ENCODE measurements at places on chromosomes 1 and 21.
A peak's percentile ranks its signal among the peaks of the same experiment; 100 is the strongest.

- DNase-seq = no peak
These were observed 125.9 kb downstream of the HFM1 start for GRCh38 chr1:91278754-91279153.

GRCh38 chr21:20030390-20030789 lies 967.8 kb upstream of the NCAM2 start:
- DNase-seq = no peak

DNA sequence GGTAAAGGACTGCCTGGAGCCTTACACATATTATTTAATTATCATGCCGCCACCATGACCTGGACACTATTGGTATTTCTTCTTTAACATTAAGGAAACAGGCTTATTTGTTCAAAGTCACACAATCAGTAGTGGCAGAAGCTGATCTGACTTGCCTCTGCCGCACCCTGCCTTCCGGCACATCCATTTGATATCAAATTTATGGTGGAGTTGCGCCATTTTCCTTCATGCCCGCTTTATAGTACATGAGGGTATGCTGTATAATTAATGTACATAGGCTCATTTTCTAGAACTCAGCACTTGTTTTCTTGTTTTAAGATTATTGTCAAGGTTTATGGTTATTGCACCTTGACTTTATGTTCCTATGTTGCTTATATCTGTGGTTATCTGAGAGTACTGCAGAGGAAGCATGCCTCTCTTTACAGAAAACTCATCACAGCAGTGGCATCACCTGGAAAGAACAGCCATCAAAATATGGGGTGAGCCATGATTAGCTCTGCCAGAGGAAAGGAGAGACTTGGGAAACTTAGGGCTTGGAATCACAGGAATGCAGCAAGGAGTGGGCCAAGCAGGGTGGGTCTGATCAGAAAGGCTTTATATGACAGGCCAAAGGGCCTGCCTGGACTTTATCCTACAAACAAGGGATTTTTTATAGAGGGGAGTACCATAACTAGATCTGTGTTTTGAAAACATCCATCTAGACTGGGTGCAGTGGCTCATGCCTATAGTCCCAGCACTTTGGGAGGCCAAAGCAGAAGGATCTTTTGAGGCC lies 72.2 kb upstream of the GJB5 start:
- no peak for DNase-seq

DNA sequence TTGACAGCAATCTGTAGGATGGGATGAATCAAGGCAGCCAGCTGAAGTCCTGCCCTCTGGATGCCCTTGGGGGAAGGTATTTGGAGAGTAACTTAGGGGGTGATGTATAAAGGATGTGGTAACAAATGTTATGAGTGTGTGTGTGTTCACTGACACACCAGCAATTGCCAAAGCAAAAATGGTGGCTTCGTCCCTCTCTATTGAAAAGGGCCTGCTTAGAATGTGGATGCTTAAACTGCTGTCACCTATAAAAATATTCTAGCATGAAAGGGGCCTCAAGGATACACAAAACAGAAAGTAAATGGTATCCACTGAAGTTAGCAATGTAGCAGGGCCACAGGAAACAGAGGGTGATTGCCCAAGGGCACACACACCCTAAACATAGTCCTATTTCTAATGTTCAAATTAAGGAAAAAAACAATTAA lies 15.1 kb upstream of the AIM2 start:
- DNase-seq = no peak

DNA sequence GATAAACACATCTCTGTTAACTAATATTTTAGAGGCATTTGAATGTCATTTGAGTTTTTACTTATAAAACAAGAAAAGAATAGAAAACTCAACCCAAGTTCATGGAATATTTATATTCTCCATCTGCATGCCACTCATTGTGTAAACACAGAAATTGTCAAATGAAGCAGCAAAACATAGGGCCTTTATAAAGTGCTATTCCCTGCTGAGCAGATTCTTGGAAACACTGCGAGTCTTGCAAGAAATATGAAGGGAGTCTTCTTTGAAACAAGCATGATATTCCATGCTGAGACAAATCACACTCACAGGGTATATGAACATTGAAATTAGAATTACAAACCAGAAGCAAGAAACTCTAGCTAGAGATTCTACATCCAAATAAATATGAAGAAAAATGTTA lies 655.8 kb downstream of the BRINP3 start:
- no peak for DNase-seq

DNA sequence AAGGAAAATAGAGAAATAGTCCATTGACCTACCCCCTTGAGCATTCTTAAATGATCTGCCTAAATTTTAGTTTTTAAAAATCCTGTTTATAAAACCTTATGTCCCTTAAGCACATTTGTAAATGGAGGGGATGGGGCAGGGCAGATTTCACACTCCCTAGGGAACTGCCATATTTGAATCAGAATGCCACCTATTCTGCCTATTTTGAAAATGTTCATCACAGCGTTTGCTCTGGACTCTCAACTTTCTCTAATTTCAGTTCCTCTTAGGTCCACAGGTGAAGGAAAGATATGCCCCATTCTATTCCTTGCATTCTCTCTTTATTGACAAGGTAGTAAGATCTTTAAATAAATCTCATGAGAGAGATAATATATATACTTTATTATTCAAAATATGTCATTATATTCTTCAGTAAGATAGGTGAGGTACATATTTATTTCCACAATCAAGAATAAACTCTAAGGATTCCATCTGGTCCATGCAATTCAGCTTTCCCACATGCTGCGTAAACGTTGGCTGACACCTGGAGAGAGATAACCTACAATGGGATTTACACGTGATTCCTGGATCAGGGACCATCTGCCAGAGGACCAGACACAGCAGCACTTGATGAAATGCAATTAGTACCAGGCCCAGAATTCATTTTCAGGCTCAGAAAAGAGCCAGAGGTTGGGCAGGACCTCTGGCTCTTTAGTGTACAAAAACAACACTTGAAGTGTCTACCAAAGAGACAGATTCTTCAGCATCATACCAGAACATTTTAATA lies 1.2 kb upstream of the LPGAT1 start:
- no peak for DNase-seq

DNA sequence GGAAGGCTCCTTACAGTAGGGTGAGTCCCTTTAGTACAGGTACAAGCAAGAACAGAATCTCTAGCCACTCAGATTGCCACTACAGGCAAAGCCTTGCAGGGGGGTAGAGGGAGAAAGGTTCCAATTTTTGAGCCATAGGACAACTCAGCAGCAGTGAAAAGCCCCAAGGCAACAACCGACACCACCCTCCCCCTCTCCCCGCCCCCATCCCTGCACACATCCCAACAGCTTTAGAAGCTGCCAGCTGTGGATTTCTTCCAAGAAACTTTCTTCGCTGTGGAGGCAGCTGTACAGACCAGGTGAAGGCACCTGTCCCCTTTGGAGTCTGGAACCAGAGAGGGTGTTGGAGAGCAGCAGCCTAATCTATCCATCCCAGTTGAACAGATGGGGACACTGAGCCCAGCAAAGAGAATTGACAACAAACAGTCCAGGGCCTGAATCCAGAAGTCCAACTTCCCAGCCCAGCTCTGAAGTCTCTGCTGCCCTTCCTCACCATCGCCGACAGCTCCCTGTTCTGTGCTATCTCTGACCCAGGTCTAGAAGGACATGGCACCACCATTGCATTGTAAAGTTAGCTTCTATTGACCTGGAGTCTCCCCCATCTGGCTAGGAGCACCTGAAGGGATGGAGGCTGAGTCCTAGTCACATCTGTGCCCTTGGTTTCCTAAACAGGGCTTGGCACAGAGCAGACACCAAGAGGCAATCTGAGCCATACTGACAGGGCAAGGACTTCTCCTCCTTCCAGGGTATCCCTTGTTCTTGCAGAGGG lies 2.2 kb downstream of the TENT5B start:
- DNase-seq = no peak

- DNase-seq = no peak
These were observed 54.6 kb upstream of the BOLA1 start for GRCh38 chr1:149844650-149845255.

DNA sequence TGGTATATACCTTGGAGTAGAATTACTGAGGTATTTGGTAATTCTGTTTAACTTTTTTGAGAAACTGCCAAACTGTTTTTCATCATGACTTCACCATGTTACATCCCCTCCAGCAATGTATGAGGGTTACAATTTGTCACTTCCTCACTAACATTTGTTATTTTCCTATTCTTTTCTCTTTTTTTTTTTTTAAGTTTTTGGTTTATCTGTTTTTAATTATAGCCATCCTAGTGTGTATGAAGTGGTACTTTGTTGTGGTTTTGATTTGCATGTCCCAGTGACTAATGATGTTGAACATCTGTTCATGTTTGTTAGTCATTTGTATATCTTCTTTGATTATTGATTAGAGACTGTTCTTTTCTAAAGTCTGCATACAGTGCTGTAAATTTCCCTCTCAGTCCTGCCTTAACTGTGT lies 147.3 kb downstream of the HS2ST1 start:
- no peak for DNase-seq

- DNase-seq = no peak
These were observed 140.4 kb upstream of the KCNE2 start for GRCh38 chr21:34223376-34223775.

DNA sequence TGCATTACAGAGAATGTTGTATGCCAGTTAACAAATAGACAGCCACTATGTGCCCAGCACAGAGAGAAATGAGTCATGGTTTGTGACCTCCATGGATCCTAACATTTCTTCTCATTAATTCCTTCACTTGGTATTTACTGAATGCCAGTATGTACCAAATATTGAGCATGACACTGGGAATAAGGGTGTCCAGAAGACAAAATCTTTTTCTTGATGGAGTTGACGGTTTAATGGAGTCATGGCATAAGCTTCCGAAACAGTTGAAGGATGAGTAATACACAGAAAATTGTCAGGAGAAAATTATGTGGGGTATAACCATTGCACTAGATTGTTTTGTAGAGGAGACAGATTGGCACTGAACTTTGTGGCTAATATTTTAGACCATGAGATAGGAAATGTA lies 36.9 kb downstream of the PTGFR start:
- no peak for DNase-seq

DNA sequence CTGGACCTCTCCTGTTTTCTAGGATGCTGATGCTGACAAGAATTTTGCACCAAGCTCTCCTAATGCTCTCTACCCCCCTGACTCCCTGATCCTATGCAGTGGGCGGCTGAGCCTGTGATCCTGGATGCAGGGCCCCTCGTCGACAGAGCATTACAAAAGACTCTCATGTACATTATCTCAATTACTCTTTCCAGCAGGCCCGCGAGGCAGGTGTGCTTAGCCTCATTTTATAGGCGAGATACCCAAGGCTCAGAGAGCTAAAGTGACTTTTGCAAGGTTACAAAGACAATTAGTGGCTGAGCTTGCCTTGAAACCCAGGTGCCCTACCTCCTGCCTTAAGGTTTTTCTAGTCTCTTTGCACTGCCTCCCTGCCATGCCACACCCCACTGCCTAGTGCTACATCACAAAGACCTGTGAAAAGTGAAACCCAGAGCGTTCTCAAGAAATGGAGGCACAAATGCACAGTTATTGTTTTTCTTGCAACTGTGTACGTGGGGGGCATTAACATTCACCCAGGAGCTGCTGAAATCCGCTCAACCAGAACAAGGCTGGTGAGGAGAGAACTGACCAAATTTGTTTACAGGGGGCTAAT lies 10.0 kb upstream of the C8A start:
- no peak for DNase-seq

DNA sequence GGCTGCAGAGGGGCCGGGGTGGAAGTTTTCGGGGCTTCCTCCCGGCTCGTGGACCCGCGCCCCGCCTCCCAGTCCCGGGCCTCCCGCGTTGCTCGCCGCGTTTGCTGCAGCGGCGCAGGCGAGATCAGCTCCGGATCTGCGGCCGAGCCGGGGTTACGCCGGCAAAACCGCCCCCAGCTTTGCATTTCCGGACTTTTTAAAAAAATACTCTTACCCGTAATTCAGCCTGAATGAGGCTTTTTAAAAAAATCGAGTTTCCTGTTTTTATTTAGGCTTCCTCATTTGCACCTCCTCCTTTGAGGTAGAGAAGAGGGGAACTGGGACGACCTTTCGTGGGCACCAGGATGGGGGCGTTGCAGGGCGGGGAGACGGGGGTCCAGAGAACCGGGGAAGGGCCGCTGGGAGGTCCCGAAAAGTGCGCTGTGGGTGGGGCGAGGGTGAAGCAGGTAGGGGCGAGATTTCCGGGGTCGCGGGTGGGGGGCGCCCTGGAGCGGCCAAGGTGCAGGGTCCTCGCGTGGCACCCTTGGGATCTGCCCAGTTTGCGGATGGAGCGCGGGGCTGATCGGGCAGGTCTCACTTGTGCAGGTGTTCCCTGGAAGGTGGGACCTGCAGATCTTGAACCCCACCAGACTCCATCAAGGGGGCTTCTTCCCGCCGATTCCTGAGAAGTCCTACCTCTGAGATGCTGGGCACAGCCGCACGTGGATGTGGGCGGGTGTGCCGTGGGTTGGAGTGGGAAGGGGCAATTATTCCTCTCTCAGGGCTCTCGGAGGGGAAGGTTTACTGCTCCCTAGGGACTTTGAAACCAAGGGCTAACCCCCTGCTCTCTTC lies 1.1 kb downstream of the PIK3CD start:
- DNase-seq = peak; percentile 47

- no peak for DNase-seq
These were observed 6.6 kb downstream of the CCDC190 start for GRCh38 chr1:162854245-162854882.

GRCh38 chr1:19622204-19622603 lies 21.9 kb upstream of the NBL1 start:
- DNase-seq = no peak

DNA sequence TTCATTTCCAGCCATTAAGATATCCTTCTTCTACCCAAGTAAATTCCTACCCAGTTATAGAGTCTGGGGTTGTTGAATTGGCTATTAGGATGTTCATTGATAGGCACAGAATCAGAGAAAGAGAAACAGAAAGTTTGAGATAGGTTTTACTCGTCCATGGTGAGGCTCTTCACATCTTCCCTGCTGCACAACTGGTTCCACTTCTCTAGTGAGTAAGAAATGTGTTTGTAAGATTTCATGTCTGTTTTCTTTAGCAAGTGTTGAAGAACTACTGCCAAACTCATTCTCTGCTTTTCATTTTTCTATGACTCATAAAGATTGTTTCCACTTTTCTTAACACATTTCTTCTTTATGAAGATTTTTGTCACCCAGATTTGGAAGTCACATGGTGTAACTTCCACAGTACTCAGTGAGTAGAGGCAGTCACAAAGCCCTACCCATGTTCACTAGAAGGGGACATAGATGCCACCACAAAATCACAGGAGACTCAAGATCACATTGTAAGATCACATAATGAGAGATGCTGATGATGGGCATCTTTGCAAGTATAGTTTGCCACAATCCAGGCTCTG lies 152.3 kb downstream of the SNX7 start:
- DNase-seq = no peak

- DNase-seq = no peak
These were observed 171.9 kb downstream of the PGBD5 start for GRCh38 chr1:230254265-230254664.

- DNase-seq = no peak
These were observed 1.4 kb upstream of the BCL10 start for GRCh38 chr1:85277802-85278201.

All from stimulated activated CD4-positive, alpha-beta T cell treated with anti-CD3 and anti-CD28 coated beads, Interleukin-15, amount 100 ng/mL, for 1 hour (primary cell).